ENCODE measurements at places on chromosomes 2 and 18.

DNA sequence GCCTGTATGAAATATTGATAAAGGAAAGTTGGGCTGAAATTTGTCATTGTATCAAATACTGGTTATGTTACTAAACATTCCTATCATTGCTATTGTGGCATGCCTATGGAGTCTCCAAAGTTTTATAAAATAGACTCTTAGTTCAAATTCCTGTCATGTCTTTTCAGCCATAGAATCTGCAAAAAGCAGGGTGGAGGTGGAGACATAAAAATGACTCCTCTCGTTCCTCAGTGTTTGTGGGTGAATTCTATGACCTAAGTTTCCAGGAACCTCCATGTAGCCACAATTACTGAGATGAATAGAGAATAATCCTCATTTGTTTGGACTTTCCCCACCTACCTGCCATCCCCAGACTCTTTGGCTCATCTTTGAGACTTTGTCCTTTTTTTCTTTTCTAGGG, 326.3 kb upstream of the ETAA1 start:
- DNase-seq: no peak

DNA sequence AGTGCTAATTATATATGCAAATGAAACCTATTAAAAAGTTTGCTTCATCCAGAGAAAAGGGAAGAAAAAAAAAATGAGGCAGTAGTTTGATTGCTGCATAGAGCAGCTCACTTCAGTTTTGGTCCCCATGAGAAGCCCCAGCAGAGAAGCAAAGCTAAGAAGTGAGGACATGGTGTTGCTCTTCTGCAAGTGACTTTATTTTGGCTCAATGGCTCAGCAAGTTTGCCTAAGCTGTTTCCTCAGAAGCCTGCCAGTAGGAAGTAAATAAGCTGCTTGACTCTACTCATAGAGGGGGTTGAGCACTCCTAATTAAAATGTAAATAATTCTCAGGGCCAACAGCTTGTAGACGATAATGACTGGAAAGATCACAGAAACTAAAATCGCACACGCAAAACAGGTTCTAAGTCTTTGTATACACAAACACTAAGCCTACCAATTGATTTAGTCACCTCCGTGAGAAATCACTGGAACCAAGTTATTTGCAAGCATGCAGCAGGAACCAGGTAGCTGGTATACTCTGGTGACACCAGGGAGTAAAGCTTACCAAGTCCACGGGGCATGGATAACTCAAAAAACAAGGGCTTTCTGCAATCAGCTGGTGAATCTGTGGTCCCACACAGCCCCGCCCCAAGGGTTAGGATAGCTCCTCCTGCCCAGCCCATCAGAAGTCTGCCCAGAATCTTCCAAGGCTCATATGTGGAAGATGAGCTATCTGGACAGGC, 39.7 kb upstream of the NABP1 start:
- peak; percentile 18 for DNase-seq

GRCh38 chr2:237512774-237513466, 25.9 kb downstream of the MLPH start:
- peak; percentile 74 for DNase-seq

DNA sequence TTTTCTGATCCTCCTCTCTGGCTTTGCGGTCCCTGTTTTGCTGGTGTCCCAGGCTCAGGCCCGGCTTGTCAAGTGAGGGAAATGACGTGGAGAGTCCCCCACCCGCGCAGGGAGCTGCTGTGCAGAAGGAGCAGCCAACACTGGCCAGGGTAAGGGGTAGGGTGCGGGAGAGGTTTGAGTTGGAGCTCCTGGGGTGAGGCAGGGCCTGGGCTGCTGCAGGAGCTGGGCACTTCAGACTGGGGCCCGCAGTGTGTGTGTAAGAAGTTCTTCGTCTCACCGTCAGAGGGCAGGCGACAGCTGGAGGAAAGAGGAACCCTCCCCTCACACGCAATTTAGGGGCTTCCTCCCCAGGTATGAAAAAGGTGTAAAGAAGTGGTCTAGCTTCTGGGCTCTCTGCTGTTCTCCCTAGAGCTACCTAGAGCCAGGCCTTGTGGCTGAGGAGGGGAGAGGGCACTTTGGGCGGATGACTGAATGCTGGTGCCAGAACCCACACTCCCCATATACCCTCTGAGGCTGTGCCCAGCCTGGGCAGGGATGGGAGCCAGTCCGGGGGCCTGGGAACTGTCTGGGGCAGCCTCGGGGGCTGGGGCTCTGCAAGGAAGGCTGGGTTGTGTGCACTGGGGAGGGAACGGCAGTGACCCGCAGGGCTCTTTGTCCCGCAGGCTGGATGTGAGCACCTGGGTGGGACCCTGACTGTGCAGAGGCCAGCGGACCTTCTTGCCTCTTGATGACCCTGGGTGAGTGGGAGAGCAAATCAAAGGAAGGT, 11.8 kb downstream of the CELF4 start:
- no peak for DNase-seq

DNA sequence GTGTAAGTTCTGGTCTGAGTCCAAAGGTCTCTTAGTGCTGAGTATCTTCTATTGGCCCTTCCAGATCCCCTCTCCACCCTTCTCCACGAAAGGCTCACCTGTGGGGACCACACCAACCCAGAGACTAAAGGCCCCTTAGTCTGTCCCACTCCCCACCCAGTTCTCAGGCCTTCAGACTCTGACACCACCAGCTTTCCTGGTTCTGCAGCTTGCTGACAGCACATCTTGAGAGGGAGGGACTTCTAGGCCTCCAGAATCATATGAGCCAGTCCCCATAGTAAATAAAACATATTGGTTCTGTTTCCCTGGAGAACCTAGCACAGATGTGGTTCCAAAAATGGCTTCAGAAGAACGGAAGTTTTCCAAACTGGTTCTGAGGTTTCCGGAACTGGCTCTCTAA, 38.5 kb upstream of the KLF11 start:
- DNase-seq: no peak

DNA sequence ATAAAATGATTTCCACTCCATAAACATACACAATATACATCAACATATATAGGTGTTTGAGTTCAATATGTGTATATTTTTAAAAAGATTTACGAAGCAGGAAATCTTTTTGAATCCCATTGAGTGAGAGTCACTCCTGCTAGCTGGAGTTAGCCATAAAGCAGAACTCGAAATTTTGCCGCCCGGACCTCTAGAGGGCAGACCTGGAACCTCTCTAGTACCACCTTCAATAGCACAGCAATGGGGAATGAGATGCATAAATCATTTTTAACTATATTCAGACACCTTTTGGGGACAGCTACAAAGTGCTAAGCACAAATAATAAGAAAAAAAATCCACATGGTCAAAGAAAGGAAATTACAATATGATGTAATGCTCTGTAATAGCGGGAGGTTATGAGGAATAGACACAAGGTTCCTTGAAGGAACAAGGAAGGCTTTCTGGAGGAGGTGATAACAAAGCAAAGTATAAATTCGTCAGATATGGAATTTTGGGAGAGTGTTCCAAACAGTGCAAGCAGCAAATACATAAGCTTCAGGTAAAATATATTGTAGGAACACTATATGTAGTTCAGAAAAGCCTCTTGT, 533.4 kb downstream of the ERBB4 start:
- DNase-seq: no peak

DNA sequence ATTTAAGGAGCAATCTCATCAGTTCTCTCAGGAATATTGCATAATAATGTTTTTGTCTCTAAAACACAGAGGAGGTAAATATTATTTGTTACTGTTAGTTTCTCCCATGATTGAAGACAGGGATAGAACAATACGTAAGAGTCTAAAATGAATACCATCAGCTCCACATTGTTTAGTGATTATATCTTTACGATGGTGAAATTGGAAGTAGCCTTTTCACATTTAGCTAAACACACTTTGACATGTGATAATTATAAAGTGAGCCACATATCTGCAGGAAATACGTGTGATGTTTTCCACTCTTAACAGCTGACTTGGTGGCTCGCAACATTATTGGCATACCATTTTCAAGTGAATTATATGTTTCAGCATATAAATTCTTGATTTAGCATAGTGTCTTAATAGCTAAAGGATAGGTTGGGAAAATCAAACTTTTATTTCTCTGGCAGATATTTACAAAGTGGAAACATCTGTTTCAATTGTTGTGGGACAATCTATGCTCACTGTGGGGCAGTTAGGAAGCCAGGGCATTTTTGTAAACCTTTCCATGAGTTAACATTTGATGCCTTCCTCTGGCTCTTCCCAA, 208.1 kb upstream of the RASGRP3 start:
- DNase-seq: no peak

DNA sequence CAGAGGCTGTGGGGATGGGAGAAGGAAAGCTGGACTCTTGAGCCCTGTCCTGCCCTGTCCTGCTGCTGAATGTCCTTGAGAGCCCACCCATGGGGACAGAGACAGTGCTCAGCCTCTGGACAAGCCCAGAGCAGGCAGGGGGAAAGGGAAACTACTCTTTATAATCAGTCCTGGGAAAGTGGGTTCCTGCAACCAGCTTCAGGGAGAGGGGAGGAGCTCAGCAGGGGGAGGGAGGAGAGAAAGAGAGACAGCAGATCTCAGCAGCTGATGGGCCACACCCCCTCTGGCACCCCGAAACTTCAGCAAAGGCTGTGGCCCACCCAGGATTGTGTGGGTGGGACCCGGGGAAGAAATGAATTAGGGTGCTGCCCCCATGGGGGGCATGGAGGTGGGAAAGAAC, 11.6 kb downstream of the ECEL1 start:
- no peak for DNase-seq

GRCh38 chr2:143893371-143893770, 626.5 kb downstream of the ZEB2 start:
- DNase-seq: no peak

- DNase-seq: no peak
Measured at GRCh38 chr2:179612591-179613298, 248.7 kb downstream of the ZNF385B start.

- DNase-seq: no peak
Measured at GRCh38 chr2:77487074-77487803, 34.9 kb downstream of the LRRTM4 start.

GRCh38 chr2:2889646-2890045, 488.0 kb downstream of the EIPR1 start:
- no peak for DNase-seq

GRCh38 chr2:22893761-22894517, 491.0 kb upstream of the KLHL29 start:
- no peak for DNase-seq

- DNase-seq: no peak
Measured at GRCh38 chr18:54386043-54386442, 28.3 kb downstream of the C18orf54 start.

DNA sequence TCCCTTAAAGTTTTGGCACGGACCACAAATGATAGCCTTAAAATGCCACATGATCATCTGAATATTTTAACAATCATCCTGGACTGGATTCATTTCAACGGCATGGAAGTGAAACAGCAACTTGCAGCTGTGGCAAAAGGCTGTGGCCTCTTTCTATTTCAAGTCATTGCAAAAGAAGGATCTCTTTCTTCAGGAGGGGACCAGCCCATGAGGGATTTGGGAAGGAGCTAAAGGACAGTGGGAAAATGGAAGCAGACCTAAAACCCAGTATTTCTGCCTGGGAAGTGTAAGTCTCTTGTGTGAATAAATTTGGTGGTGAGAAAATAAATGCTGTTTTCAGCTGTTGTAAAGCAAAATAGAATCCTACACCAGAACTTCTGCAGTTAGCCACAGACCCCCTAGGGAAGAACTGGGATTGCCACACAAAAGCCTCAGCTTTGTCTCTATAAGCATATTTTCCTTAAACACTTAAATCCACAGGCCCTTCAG, 107.3 kb upstream of the ZFP36L2 start:
- no peak for DNase-seq

- DNase-seq: no peak
Measured at GRCh38 chr2:53021828-53022227, 745.8 kb upstream of the CHAC2 start.

DNA sequence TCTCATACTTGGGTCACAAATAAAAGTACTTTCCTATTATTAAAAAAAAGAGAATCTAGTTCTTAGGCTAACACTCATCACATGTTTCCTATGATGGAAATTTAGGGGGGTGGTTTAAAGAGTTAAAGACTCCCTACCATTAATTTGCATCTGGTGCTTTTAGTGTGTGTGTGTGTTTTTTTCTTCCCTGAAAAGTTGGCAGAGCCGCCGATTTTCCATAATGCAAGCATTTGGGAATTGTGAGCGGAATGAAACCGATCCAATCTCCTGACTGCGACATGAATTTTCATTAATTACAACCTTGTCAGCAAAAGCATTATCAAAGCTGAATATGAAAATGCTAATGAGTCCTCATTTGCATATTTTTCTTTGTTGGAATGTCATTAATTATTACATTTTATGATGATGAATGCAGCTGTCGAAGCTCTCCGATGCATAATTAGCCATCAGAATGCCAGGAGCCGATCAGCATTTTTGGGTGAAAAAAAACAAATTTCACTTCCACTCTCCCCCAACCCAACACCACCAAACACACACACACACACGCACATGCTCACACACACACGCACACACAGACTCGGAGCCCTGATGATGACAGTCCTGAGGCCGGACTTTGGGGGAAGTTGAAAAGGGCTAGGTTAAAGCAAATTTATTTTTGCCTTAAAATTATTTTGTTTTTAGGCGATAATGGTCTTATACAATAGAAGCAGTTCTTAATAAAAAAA, 165.4 kb downstream of the TCF4 start:
- DNase-seq: no peak

Measured in CD4-positive, alpha-beta T cell treated with Interleukin-2 at 100 ng/mL for 4 hours (primary cell).